ENCODE measurements at places on chromosomes 2 and 18. TPM values are rescaled to one million over a fixed set of nuclear protein-coding genes. Genes with fewer than 3 reads are reported as not detected.
A peak's percentile ranks its signal among the peaks of the same experiment; 100 is the strongest.

The NOSTRIN gene
- 6.6 TPM for total RNA-seq

DNA sequence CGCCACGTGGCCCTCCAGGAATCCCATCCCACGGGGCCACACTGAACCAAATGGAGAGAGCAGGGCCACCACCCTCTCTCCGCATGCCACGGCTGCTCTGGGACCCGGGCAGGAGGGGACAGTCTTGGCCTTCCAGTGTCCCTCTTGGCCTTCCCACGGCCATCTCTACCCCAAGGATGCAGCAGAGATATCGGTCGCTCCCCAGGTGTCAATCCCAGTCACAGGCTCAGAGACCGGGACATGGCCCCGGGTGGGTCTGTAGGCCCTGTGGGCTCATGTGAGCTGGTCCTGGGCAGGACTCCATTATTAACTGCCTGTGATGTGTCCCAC is 15.3 kb downstream of the CAPN10 start:
- no peak for DNase-seq

DNA sequence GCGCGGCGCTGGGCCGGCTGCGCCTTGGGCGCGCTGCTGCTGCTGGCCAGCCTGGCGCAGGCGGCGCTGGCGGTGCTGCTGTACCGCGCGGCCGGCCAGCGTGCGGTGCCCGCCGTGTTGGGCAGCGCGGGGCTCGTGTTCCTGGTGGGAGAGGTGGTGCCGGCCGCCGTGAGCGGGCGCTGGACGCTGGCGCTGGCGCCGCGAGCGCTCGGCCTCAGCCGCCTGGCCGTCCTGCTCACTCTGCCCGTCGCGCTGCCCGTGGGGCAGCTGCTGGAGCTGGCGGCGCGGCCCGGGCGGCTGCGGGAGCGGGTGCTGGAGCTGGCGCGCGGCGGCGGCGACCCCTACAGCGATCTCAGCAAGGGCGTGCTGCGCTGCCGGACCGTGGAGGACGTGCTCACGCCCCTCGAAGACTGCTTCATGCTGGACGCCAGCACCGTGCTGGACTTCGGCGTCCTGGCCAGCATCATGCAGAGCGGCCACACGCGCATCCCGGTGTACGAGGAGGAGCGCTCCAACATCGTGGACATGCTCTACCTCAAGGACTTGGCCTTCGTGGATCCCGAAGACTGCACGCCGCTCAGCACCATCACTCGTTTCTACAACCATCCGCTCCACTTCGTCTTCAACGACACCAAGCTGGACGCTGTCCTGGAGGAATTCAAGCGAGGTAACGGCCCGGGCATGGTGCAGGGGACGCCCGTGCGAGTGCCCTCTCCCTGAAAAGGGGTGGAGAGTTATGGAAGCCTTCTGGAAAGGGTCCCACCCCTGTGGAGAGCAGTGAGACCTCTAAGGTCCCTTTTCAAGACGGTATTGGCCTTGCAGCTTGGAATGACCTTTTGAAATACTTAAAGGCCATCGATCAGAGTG is 1.0 kb downstream of the CNNM3 start:
- no peak for DNase-seq

The KIDINS220 gene
- 86.1 TPM for total RNA-seq

The LRP1B gene
- 4.3 TPM for total RNA-seq

- DNase-seq, result no peak
Measured at GRCh38 chr18:55432307-55433040, 155.5 kb downstream of the TCF4 start.

DNA sequence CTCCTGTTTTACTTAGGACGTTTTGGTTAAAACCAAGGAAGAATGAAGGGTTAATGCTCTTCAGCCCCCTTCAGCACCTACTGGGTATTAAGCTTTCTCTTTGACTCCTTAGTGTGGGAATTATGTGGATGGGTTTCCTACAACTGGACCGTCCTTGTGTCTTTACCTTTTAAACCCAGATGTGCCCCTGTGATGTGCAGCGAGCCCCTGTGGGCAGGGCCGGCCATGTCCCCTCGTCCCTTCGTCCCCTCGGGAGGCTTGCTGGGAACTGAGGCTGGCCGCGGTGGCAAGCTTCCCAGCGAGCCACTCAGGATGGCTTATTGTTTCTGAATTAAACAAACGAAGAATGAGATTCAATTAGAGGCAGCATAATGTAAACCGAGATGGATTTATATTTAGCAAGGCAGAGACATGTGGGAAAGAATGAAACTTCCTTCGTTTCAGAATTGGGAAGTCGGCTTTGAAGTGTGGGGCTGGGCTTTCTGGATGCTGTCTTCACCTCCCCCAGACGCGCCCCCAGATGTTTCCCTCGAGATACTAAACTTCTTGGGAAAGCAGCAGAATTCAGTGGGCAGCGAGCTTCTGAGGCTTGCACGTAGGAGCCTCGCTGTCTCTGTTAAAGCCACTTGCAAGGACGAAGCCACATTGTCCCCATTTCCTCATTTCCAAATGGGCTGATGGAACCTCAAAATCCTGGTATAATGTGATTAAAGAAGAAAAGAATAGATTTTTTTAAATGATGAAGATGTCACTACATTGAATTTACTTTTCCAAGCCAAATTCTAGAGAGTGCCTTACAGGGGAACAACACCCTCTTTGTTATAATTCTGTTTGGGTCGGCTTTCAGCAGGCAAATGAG is 146.0 kb downstream of the VAPA start:
- DNase-seq, result no peak

The DTNA gene
- total RNA-seq, result 10.4 TPM

GRCh38 chr2:231627384-231628120 is 34.9 kb downstream of the TEX44 start:
- DNase-seq, result peak; percentile 74

DNA sequence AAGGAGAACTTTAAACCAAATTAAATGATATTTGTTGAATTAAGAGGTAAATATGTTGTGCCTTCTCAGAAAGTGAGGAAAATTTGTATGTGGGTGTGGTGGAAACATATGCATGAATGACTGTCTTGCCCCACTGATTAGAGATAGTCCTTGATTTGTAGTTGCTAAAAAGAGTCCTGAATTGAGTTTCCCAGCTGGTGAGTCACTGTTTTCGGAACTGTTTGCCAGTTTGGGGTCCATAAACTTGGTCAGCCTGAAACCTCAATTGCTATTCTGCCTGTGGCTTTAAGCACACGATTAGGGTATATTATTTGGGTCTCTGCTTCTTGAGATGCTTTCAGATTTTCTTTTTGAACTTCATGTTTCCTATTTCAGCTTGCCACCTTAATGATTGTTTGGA is 53.3 kb downstream of the PIKFYVE start:
- DNase-seq, result peak; percentile 41

The ANKRD23 gene
- total RNA-seq, result 2.2 TPM

DNA sequence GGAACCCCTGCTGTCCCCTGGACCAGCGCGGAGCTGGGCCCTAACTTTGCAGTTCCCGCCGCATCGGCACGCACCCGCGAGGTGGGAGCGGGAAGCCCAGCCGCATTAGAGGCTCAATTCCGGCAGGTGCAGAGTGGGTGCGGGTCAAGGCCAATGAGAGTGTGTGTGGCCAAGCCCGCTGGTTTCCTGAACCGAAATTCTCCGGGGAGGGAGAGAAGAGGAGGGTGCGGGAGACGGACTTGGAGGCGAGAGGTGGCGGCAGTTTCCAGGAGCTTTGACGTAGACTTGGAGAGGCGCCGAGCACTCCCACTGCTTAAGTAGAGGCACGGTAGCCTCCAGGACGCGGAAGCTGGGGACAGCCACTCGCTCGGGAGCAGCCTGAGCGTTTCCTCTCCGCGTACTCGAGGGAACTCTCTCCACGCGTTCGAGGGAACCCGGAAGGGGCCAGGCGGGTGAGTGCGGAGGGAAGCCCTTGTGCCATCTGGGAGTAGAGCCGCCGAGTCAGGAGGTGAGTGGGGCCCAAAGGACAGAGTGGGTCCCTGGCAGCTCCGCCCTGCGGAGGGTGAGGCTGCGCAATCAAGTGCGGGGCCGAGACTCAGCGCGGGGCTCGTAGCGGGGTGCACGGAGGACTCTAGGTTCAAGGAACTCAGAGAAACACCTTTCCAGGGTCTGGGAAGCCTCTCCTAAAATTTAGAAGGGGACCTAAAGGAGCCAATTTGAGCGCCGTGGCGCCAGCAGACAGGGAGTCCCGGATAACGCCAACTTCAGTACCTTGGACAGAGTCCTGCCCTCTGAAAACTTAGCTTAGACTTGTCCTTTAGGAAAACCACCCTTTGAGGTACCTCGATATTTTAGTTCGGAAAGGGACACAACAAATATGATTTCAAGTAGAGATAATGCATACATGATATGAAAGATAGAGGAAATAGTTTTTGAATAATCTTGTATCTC is at the start of gene FAM237A:
FAM237A (plus strand) TSS at position 413 of the 951 bp plus-strand sequence. CDS start 1,750 bp downstream, outside the sequence.
- peak; percentile 39 for DNase-seq

The ANO7 gene
- 1.8 TPM for total RNA-seq

DNA sequence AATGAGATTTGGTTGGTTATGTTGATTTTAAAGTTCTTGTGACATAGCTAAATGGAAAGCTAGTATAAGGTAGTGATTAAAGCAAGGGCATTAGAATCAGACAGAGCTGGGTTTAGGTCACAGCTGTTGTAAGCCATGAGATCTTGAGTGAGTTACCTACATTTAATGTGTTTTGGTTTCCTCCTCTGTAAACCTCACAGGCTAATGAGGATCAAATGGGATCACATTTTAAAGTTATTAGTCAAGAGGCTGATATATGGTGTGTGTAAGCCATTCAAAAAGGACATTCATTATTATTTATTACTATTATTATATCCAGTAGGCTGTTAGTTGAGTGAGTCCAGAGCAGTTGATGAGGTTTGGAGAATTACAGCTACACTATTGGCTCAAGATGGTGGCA is 416.2 kb downstream of the IRS1 start:
- no peak for DNase-seq

DNA sequence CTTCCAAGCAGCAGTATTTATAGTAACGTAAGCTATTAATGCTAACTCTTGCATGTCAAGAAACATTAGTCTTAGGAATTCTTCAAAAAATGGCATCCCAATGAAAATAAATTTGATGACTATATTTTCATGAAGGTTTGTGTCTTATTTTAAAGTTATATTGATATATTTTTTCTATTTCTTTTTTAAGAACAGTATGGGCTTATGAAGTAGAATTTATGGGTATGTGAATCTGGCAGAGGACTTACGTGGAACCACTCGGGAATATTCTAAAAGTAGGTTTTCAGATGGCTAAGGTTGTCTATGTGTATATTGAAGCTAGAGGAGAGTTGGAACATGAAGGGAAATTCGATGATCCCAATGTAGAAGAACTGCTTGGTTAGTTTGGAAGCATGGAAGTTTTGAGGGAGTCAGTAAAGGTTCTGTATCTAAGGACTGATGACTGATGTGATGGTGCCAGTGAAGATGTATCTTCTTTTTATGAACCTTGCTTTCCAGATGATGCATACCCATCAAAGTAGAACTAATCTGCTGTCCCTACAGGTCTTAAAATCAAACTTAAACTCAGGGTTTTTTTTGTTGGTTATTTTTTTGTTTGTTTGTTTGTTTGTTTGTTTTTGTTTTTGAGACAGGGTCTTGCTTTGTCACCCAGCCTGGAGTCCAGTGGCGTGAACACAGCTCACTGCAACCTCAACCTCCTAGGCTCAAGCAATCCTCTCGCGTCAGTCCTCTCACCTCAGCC is 39.5 kb downstream of the DDX1 start:
- no peak for DNase-seq

DNA sequence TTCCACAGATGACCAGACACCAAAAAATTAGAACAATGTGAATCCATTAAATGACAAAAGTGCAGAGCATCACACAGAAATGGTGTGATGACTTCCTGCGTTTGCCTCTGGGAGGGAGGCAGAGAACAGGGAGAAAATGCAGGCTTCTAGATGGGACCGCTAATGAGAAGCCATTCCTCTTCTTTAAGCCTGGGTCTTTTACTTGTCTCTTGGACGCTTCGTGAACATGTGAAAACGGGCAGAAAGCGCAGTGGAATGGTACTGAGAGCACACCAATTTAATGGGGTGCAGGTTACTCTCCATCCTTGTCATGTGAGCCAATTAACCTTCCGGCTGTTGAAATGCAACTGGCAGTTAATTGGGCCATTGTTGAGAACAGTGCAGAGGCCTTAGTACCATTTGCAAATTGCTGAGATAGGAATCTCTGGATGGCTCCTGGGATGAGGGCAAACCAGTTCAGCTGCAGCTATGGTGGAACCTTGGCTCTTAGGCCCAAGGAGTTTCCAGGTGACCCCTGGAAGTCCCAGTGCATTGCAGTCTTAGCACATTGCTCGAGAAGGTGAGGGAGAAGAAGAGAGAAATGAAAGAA is 210.4 kb upstream of the CXCR4 start:
- DNase-seq, result no peak

The RAB6C gene
- not detected for total RNA-seq

The TMEM247 gene
- not detected for total RNA-seq

- DNase-seq, result peak; percentile 75
Measured at GRCh38 chr2:222203041-222203440, 95.8 kb downstream of the PAX3 start.

DNA sequence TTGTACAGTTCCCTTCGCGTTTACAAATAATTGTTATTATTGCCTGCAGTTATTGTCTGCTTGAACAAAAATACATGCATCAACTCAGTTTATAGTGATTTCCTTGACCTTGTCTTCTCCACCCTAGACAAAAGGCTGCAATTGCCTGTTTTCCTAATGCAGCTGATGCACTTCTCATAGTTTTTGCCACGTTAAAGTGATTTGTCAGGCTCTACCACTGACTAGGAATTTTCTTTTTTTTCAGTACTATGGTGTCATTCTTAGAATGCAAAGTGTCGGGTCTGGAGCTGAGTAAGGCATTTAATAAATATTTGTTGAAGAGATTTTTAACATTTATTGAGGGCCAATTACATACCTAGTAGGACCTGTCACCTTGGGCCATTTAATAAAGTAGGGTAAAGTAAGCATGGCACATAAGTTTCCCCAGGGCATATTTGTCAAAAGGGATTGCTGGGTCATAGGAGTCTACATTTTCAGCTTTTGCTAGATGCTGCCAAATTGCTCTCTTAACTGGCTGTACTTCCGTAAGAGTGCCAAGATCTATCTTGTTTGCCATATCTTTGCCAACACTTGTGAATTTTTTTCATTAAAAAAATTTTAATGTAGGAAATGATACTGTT is 24.1 kb downstream of the ACSL3 start:
- DNase-seq, result no peak

The ORC4 gene
- total RNA-seq, result 118 TPM

DNA sequence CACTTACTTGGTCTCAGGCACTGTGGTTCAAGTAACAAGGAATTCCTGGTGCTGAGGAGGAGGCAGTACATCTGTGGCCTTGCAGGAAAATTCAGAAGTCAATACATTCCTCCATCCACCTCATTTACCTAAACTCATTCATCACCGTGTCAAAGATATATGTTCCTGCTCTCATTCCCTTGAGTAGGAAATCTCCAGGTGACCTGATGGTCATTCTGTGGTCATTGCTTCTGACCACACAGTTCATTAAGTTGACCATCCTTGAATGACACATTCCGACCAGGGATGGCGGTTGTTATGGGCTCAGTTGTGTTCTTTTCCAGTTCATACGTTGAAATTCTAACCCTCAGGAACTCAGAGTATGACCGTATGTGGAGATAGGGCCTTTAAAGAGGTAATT is 2.1 kb upstream of the STK17B start:
- no peak for DNase-seq

The UGT1A4 gene
- 3.8 TPM for total RNA-seq
